LHCN-M2 (cell line): ENCODE measurements at places on chromosomes 11 and 22.

DNA sequence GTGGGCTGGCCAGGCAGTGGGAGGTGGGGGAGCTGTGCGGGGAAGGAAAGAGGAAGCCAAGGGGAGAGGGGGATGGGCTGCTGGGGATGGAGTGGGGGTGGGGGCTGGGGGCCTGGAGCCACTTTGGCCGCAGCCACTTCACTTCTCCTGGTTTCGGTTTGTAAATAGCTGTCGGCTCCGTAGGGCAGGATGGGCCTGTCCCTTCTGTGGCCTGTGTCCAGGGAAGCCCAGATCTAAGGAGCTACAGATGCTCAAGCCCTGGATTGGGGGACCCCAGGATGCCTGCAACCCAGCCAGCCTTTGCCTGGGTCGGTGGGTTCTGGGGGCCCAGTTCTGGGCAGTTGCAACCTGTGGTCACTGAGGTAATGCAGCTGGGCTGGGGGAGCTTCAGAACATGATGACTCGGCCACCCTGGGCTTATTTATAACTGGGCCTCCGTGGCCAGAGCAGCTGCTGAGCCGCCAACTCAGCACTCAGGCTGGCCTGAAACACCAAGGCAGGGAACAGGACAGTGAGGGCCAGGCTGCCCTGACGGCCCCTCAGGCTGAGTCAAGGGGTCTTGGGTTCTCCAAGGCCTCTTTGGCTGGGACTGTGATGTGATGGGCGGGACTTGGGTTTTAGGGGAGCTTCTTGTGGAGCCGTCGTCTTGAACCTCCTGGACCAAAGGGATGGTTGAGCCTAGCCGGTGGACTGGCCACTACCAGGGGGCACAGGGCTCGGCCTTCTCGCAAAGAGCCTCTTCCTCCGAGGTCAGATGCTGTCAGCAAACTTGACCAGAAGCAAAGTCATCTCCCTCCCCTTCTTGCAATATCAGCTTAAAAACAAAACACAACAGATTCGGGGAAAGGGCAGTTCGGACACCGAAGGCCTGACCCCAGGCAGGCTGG is 15.0 kb upstream of the SLC39A13 start:
- DNase-seq, result peak; percentile 66

DNA sequence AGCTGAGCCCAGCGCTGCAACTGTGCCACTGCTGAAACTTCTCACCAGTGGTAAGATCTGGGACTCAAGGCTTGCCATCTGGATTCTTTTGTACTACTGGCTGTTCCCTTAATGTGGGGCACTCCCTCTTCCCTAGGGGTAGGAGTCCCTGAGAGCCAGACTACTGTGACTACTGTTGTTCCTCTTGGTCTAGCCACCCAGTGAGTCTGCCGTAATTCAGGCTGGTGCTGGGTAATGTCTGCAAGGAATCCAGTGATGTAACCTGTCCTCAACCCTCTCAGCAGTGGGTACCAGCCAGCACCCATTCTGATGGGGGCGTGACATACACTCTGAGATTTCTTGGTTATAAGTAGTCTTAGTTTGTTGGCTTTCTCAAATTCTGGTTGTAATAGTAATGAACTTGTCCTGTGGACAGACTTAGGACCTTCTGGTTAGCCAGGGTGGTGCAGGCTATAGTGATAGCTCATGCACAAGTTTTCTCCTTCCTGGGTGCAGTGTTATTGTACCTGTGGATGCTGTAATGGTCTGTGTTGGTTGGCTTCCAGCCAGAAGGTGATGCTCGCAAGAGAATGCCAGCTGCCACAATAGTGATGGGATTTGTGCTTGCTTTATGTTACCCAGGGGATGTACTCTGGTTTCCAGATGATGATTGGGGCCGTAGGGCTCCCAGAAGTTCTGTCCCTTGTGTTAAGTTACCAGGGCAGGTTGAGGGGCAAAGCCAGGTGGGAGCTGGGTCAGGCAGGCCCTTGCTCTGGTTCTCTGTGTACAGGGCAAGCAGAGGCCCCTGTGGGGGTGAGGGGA is 65.5 kb downstream of the ARHGAP42 start:
- DNase-seq, result no peak

DNA sequence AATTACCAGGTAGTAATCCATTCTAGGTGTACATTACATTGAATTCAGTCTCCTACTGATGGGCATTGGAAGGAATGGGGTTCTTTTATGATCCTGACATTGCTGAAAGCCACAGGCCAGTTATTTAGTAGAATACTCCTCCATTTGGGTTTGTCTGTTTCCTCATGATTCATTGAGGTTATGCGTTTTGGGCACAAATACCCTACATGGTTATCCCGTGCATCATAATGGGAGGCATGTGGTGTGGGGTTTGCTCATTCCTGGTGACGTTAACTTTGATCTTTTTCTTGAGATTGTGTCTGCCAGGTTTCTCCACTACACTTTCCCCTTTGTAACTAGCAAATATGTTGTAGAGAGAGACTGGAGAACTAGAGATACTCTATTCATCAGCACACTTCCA is 5.5 kb downstream of the FOLR3 start:
- peak; percentile 92 for DNase-seq

DNA sequence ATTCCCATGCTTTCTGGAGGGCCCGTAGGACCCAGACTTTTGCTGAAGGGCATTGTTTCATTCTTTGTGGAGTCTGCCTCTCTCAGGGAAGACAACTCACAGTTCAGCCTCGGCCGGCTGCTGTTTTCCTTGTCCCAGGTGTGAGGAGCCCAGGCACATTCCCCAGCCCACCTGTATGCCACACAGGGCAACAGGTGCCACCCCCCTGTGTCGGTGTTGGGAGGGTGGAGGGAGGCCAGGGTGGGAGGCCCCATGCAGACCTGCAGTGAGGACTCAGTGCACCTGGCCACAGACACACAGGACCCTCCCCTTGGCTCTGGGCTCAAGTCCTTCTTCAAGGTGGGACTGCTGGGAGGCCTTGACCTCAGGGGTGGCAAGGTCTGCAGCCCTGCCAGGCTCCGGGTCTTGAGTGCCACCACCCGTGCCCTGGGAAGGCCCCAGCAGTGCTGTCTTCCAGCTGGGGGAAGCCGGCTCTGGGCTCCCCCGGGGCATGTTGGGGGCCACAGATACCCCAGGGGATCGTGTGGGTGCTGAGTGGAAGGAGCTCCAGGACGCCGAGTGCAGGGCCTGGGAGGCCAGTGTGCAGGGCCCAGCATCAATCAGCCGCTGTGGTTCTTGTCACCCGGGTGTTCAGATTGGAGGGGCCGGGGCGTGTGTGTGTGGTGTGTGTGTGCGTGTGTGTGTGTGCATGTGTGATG is 1286.1 kb downstream of the BRD1 start:
- no peak for DNase-seq

DNA sequence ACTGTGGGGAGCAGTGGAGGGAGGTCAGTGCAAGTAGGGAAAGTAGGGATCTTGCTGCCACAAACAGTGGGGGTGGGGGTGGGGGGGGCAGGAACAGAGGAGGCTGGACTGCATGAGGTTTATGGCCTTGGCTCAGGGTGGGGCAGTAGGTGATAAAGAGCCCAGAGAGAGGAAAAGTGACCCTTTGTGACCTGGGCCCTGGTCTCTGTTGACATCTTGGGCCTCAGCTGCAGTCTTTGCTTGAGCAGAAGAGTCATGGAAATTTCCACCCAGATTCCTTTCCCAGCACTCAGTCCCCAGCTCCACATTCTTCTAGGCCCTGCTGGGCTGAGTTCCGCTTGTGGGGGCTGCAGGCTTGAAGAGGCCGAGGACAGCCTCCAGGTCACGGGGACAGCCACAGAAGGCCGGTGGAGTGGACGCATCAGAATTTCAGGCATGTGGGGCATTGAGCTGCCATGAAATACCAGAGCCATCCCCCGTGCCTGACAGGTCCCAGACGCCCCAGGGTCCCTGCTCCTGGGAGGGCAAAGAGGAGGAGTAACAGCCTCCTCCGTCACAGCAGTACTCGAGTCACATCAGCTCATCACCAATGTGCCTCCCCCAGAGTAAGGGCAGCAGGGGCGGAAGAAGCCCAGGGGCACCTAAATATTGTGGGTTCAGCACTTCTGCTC is 9.7 kb upstream of the MALAT1 start:
- DNase-seq, result peak; percentile 79

GRCh38 chr11:86551288-86552092 is 120.9 kb downstream of the ME3 start:
- peak; percentile 85 for DNase-seq

GRCh38 chr22:22721681-22722354 is 77.4 kb downstream of the GGTLC2 start:
- peak; percentile 29 for DNase-seq

- DNase-seq, result no peak
These were observed 10.7 kb downstream of the TAB1 start for GRCh38 chr22:39410264-39410663.

- no peak for DNase-seq
These were observed 9.8 kb downstream of the SLC15A3 start for GRCh38 chr11:60942219-60942618.

DNA sequence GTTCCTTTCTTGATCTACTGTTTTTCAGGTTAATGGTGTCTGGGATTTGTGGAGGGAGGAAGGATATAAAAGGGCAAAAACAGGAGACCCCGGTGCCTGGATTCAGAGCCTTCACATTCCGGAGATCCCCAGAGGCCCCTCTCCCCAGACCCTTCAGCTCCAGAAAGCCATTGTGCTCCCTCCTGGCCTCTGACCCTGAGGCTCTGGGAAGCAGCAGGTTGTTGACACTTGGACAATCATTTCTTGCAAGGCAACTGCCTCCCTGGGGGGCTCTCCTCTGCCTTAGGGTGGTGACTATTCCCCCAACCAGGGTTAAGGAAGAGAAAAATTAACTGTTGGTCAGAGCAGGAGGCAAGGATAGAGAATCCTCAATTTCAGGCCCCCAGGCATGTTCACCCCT is 86.9 kb upstream of the NNMT start:
- no peak for DNase-seq

DNA sequence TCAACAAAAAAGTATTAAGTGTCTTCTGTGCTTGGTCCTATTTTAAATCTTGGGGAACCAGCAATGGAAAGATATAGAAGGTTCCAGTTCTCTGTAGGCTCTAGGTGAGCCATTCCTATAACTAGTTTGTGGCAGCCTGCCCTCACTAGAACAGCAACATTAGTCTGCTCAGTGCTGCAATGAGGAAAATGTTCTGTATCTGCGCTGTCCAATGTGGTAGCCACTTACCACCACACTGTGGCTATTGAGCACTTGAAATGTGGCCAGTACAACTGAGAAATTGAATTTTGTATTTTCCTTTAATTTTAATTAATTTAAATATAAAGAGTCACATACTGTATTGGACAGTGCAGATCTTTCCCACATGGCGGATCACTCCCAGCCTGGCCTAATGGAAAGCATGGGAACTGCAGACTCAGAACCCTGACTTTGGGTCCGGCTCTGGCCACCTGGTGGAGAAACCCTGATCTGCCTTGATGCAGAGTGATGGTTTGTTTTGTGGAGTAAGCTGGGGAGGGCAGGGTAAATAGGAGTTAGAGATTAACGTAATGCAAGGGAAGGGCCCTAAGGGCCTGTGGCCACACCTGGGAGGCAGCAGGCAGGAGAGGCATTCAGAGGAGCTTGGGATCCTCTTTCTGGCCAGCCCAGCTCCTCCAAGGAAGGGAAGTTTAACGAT is 101.0 kb downstream of the ME3 start:
- peak; percentile 45 for DNase-seq

- no peak for DNase-seq
These were observed 4.7 kb downstream of the PDE2A start for GRCh38 chr11:72669527-72669926.

DNA sequence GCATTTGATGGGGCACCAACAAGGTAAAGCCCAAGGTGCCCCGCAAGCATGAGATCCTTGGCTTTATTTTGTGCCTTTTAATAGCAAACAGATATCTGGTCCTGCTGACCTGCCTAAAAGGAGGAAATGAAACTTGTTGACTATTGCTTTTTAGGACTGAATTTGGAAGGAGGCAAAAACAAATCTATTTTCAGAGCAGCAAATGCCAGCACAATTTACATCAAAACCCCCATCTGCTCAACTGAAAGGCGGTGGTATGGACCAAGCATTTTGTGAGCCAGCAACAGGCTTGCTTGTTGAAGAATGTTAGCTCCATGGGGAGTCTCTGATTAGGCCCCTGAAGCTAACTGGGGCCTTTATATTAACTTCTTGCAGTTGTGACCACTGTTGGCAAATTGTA is 192.6 kb upstream of the E2F8 start:
- no peak for DNase-seq

DNA sequence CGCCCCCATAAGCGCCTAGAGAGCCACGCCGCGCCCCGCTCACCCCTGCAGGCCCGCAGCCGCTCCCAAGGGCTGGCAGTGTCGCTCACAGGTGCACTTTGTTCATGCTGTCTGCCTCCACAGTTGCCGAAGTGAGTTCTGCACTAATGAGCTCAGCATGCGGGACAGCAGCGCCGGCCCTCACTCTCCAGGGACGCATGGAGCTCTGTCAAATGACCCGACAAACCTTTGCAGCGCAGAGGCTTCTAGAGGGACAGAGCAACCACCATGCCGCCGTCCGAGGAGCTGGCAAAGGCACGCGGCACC is 170.7 kb downstream of the OPCML start:
- DNase-seq, result no peak

DNA sequence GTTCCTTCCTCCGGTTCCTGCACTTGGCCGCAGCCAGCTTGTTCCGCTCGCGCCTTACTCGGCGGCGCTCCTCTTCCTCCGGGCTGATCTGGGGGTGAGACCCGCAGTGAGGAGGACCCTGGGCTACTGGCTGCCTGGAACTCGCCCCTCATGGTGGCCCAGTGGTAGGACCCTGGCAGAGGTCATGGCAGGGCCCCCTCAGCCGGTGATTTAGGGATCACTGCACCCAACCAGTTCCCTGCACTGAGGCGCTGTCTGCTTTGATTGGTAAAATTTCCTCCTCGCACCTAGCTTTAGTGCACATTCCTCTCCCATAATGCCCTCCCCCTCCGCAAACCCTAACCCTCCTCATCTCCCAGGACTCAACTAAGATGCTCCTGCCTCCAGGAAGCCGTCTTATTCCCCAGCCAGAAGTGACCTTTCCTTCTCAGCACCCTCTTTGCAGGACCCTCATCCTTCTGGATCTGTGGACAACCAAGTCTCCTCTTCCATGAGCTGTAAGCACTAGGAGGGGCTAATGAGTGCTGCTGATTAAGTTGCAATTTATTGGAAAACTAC is 3.6 kb downstream of the CCDC85B start:
- DNase-seq, result no peak

- no peak for DNase-seq
These were observed 29.4 kb upstream of the NAV2 start for GRCh38 chr11:19683141-19683805.

DNA sequence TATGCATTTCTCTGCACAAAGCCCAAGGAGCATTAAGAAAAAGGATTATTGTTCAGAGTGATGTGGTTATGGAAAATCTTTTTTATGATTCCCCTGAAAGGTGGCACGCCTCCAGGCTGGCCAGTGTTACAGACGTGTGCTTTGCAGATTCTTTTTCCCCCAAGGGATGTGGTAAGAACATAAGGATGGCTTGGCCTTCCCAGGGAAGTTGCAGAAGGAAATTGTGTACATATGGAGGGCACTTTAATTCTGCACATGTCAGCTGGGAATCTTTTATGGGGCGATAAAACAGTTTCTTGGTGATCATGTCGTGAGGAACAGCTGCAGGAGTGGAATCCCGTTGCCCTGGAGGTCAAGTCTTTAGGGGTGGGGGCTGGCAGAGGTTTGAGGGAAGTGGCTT is 9.7 kb downstream of the SMARCB1 start:
- DNase-seq, result peak; percentile 56
